Stimulated activated CD4-positive, alpha-beta T cell treated with anti-CD3 and anti-CD28 coated beads, TNF-alpha, amount 100 ng/mL, for 24 hours (primary cell): ENCODE measurements at places on chromosomes 6 and 20.

DNA sequence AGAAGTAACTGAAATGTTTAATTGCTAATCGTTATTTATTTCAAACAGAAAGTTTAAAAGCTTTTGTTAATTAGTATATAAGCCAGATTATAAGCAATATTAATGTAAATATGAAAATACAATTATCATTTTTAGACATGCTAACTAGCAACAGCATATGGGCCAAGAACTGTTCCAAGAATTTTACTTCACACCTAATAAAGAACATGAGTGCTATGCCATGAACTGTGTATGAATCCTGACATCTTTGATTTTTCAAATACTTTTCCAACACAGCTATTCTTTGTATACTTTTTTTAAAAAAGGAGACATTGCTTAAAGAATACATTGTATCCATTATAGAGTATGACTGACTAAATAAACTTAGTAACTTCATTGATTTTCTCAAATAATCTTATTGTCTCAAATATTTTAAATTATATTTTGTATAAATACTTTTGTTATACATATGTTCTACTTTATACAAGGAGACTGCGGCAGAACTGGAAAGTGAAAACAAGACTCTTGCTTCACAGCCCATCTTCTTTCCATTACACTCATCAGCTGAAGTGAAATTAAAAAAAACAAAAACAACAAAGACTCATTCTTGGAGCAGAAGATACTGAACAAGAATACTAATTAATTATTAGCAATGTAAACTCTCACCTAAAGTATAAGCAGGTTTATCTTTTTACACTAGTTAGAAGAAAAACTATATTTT lies 89.9 kb downstream of the EPHA7 start:
- no peak for DNase-seq

DNA sequence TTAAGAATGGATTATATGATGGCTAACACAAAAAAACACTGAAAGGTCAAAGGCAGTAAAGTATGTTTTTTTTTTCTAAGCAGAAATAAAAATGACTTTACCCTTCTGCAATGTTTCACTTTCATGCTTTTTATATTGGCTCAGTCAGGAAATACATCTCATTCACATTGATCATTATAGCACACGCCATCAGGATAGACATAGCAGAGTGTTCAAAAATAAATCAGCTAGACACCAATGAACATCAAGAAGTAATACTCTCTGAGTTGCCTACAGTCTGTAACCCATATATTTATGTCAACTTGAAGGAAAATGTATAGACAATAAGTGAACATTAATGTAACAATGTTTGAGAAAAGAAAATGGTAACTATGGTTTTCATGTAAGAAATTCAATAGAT lies 535.2 kb upstream of the EPHA7 start:
- DNase-seq, result no peak

DNA sequence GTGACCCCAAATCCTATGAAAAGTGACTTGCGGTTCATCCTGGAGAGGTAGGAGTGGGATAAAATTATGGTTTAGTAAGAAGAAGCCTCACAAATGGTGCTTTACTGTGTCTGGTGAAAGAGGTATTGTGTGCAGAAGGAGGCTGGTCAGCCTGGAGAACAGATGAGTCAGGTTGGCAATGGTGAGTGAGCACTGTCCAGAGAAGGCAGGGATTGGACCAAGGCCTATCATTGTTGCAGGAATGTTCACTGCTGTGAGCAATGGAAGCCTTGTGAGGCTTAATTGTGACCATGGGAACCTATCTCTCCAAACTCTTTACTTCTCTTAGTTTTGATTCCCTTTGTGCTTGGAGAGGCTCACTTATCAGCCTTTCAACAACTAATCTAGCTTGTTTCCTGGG lies 89.0 kb upstream of the KCNK16 start:
- DNase-seq, result no peak

GRCh38 chr6:107129370-107129925 lies 14.1 kb upstream of the BEND3 start:
- no peak for DNase-seq
